ENCODE measurements at places on chromosomes 6 and 20.

- DNase-seq, result no peak
These were observed 30.2 kb downstream of the SLC2A10 start for GRCh38 chr20:46739431-46740213.

- no peak for DNase-seq
These were observed at the start of gene CRISP3 for GRCh38 chr6:49744259-49744658. Gene CRISP3, minus strand, starts transcription at chr6:49744388. Its CDS starts 21 bp downstream, at chr6:49744367.

GRCh38 chr6:25962149-25963127 is at the start of gene TRIM38:
Gene TRIM38, plus strand, starts transcription at chr6:25962802. Its CDS starts 3,721 bp downstream, at chr6:25966523.
- peak; percentile 64 for DNase-seq

GRCh38 chr6:143839196-143839595 is 3.9 kb upstream of the LTV1 start:
- DNase-seq, result no peak

- DNase-seq, result no peak
These were observed 88.1 kb downstream of the GCLC start for GRCh38 chr6:53456809-53457208.

DNA sequence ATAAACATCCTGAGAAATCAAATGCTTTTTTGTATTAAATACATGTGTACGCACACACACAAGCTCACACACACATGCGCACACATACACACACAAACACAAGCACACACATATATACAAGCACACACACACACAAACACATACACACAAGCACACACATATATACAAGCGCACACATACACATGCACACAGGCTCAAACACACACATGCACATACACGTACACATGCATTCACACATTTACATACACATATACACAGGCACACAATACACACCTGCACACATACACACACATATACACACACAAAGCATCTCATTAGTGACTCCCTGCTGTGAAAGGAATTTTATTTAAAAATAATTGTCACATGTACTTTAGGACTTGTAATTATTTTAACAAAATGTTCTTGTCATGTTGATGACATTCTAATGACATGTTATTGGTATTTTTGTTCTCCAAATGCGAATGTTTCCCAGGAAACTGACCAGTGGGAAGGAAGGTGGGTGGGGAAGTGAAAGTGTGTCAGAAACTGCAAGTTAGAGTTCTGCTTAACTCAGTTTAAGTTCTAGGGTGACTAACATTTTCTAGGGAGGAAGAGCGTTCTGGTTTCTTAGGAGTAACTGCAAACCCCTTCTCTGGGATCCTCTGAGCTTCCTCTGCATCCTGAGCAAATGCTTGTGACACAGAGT is 113.9 kb upstream of the ZNF217 start:
- DNase-seq, result no peak

DNA sequence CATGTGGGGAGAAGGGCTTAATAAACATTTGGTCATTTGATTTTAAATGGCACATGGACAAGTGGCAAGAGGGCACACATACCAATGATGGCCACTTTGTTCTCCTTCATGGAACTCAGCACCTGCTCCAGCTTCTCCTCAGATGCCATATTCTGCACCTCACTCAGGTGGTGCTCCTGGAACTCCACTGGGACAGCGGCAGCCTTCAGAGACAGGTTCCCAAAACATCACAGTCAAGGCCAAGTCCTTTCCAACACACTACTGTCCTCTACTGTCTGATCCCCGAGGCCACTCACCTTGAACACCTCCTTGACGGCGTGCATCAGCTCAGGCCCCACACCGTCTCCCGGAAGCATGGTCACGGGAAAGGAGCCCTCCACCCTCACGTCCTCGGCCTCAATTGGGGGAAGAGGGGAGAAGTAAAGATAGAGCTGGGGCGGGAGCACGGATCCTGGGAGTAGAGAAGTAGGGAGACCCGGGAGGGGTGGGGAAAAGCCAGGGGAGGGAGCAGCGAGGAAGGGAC is 591 bp downstream of the IDH3B start:
- no peak for DNase-seq

GRCh38 chr20:4869290-4870193 is 131.8 kb downstream of the SLC23A2 start:
- no peak for DNase-seq

- no peak for DNase-seq
These were observed 177.7 kb upstream of the CDYL start for GRCh38 chr6:4598384-4598995.

GRCh38 chr20:45337367-45338120 is 10.7 kb downstream of the SDC4 start:
- DNase-seq, result no peak

- no peak for DNase-seq
These were observed 175.6 kb upstream of the KCNK16 start for GRCh38 chr6:39498096-39498495.

- no peak for DNase-seq
These were observed 227.2 kb downstream of the EPM2A start for GRCh38 chr6:145508107-145508506.
